ENCODE measurements at places on chromosomes 7 and 10.
A peak's percentile ranks its signal among the peaks of the same experiment; 100 is the strongest.

GRCh38 chr10:81306971-81307782 lies 567.8 kb upstream of the NRG3 start:
- no peak for DNase-seq

- peak; percentile 98 for DNase-seq
Measured at GRCh38 chr7:71633551-71634008, 501.6 kb downstream of the GALNT17 start.

DNA sequence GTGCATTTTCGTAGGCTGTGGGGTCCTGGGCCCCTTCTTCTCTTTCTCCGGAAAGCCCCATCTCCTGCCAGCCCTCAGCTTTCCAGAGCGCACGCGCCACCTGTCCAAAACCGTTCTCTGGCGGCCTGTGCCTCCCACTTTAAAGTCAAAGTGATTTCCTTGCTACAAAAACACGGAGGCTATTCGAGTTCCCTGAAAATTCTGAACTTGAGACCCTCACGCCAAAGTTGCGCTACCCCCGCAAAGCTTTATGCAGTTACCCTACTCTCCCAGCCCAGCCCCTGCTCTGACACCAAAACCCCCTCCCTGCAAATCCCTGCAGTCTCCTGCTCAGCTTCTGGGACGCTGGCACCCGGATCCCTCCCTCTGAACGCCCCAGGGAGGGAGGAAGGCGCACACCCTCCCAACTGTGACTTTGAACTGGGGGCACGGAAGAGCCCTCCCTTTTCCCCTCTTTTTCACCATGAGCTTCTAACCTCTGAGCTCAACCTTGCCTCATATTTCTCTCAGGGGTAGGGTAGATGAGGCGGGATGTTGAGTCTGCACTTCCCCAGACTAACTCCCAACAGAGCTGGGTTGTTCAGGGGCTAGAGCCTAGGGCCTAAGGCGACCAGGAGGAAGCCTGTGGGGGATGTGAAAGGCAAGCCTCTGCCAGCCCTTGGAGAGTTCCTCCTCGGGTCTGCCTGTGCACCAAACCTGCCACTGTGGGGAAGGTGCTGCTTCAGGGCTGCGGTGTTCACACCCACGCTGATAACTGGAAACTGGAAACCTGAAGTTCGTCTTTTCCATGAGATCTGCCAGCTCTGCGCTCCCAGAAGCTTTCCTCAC lies 2.7 kb upstream of the PAX4 start:
- no peak for DNase-seq

DNA sequence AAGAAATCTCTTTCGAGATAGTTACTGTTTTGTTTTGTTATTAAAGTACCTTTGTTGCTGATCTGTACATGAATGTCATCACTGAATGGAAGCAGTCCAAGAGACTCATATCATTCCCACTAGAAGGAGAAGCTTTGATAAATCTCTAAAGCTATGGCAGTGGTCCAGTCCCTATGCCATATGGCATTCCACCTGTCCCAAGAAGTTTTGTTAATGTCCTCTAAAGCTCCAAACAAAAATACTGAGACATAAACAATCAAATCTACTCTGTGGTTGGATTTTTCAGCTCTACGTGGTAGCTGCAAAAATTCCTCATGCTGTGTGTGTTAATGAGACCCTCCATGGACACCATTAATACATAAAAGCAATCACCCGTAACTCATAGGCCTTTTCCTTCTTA lies 94.1 kb downstream of the LRRN3 start:
- DNase-seq = no peak

DNA sequence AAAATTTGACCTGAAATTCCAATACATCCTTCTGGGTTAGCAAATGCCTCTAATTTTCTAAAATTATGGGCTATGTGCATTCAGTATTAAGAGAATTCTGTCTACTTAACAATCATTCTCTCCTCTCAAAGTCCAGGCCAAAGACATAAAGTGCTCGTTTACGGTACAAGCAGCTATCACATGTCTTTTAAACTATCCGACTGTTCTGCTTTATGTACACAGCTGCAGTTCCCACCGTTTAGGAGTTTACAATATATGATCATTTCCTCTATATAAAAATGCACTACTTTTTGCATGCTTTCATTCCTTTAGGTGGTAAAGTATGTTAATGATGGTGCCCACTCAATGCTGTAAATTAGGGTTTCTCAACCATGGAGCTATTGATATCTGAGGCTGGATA lies 34.0 kb downstream of the CDK6 start:
- DNase-seq = no peak

DNA sequence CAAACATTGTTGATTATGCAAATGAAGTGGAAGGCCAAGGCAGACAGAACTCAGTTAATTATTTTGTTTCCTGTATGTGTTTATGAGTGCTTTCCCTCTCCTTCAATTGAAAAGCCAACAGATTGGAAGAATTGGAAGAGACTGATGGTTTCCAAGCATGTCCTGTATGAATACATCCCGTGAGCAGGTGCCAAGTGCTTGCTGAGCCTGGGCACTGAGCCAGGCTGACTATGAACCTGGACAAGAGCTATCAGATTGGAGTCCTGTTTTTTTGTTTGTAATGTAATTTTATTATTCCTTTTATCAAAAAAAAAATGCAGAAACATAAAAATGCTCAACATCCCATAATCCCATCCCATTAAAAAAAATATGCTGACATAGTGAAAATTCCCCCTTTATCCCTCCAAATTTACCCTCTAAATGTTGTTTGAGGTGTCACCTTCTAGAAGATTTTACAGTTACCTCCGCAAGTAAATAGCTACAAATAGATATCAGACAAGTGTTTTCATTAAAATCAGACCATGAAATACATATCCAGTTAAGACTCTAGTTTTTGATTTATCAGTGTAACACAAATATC lies 449.5 kb downstream of the GRID1 start:
- DNase-seq = no peak

- DNase-seq = no peak
Measured at GRCh38 chr10:78313636-78314035, 280.0 kb downstream of the RPS24 start.

GRCh38 chr10:32501906-32502305 lies 56.0 kb downstream of the CCDC7 start:
- no peak for DNase-seq

DNA sequence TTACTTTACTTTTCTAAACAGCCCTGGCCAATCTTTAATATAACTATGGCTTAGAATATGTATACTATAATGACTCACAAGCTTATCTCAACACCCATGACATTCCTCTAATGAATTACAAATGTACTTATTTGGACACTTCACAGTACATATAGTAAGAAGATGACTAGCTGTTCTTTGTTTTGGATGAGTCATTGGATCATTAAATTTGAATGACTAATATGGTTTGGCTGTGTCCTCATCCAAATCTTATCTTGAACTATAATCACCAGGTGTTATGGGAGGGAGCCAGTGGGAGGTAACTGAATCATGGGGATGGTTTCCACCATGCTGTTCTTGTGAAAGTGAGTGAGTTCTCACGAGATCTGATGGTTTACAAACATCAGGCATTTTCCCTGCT lies 807.5 kb upstream of the SORCS1 start:
- DNase-seq = peak; percentile 93
